Activated gamma-delta T cell treated with anti-CD3 and anti-CD28 coated beads, Interleukin-2, amount 50 U/mL, for 16 hours (primary cell): ENCODE measurements at places on chromosomes 2 and 18.
A peak's percentile ranks its signal among the peaks of the same experiment; 100 is the strongest.

- DNase-seq: no peak
Measured at GRCh38 chr2:218643751-218644310, 15.6 kb downstream of the ZNF142 start.

- DNase-seq: no peak
Measured at GRCh38 chr2:219645631-219646527, 18.4 kb downstream of the SLC4A3 start.

- no peak for DNase-seq
Measured at GRCh38 chr18:46184727-46185126, 80.5 kb downstream of the HAUS1 start.

- DNase-seq: no peak
Measured at GRCh38 chr18:60191926-60192325, 180.6 kb downstream of the MC4R start.

DNA sequence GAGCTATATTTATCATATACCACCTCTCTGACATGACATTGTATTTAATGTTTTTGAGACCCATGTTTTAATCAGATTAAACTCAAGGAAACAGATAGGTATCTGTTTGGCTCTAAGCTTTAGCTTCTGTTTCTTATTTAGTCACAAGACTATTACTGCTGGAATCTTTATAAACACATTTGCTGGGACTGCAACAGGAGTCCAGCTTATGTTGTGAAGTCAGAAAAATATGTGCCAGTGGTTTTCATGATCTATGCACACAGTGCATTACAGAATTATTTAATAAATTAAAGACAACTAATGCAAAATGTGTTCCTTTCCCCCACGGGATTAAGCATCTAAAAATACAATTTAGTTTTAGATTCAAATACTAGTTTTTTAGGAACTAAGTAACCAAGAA lies 338.9 kb downstream of the ZEB2 start:
- no peak for DNase-seq

- DNase-seq: no peak
Measured at GRCh38 chr2:16012626-16013358, 72.4 kb downstream of the MYCN start.

GRCh38 chr2:16640001-16640700 lies 25.5 kb downstream of the CYRIA start:
- no peak for DNase-seq

DNA sequence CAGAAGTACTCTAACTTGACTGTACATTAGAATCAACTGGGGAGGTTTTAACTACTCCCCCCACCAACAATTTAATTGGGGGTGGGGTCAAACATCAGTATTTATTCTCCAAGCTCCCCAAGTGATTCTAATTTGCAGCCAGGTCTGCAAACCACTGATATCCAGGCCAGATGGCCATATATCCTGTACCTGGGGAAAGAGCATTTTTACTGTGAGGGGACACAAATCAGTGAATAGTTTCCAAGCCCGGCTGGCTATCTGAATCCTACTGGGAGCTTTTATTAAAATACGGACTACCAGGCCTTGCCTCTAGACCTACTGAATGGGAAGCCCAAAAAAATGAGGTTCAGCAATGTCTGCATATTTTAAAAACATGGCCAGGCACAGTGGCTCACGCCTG lies 88.5 kb downstream of the TCF4 start:
- no peak for DNase-seq

DNA sequence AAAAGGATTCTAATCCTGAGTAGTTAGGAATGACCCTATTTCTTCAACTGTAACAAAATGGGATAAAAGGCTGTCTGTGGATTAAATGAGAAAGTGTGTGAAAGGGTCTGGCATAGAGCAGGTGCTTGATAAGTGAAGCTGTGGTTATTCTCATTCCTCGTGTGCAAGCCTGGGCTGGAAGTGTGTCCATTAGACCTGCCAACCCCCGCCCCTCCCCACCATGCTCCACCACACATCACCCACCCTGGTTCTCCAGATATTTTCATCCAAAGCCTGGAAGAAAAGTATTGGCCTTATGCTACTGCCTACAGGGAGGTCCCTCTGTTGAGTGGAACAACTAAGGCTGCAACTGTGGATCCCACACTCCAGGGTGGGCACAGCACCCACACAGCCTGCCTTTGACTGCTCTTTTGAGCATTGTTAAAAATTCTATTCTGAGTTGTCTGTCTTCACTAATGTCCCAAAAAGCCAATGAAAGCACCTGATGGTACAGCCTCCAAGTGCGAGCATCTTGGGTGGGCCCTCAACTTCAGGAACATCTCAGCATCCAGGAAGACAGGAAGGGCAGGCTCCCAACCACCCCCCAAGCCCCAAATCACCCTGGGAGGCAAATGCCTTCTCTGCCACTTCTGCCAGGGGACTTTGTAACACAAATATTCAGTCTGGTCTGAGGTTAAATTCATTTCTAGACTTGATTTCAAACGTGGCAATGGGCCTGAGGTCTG lies 102.8 kb upstream of the PPP1CB start:
- DNase-seq: no peak

GRCh38 chr2:42249887-42250286 lies 80.7 kb downstream of the EML4 start:
- no peak for DNase-seq

DNA sequence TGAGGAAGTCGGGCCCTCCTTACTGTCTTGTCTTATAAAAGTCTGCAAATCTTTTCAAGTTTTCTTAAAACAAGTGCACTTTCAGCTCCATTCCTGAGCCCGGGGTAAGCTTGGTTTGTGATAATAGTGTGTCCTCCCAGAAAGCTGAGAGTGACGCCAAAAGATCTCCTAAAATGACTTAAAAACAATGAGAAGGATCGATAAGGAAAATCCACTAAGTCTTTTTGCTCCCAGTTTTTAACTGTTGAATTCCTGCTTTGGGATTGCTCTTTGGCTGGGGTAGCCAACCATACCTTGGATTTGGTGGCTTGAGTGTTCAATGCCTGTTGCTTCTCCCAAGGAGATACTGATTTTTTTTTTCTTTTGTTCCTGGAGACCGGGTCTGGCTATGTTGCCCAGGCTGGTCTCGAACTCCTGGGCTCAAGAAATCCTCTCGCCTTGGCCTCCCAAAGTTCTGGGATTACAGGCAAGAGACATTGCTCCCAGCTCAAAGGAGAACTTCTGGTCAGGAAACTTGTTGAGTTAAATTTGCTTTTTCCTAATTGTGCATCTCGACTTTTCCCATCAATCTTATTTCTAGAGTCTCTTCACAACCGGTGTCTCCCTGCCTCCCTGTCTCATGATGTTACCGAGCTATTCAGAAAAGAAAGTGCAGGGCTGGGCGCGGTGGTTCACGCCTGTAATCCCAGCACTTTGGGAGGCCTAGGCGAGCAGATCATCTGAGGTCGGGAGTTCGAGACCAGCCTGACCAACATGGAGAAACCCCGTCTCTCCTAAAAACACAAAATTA lies 3.0 kb downstream of the TGIF1 start:
- no peak for DNase-seq

GRCh38 chr2:224832207-224832606 lies 116.0 kb upstream of the CCDC195 start:
- DNase-seq: no peak

- DNase-seq: no peak
Measured at GRCh38 chr2:96618596-96619283, 19.4 kb downstream of the KANSL3 start.

- DNase-seq: no peak
Measured at GRCh38 chr2:157792335-157793052, 83.6 kb downstream of the ACVR1 start.

DNA sequence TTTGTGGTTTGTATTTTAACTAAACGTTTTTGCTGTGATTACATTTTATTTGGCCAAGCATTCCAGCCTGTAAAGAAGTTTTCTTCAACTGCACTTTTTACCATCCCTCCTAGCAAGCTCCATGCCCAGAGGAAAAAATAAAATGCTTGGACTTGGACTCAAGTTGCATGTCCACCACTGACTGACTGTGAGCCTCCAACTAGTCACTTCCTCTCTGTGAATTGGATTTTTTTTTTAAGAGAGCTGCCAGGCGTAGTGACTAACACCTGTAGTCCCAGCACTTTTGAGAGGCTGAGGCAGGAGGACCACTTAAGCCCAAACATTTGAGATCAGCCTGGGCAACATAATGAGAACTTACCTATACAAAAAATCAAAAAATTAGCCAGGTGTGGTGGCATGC lies 1185.2 kb upstream of the PIK3C3 start:
- no peak for DNase-seq

- no peak for DNase-seq
Measured at GRCh38 chr2:150476809-150477302, 10.6 kb downstream of the RND3 start.

GRCh38 chr2:198890490-198890889 lies 567.2 kb downstream of the SATB2 start:
- DNase-seq: no peak

DNA sequence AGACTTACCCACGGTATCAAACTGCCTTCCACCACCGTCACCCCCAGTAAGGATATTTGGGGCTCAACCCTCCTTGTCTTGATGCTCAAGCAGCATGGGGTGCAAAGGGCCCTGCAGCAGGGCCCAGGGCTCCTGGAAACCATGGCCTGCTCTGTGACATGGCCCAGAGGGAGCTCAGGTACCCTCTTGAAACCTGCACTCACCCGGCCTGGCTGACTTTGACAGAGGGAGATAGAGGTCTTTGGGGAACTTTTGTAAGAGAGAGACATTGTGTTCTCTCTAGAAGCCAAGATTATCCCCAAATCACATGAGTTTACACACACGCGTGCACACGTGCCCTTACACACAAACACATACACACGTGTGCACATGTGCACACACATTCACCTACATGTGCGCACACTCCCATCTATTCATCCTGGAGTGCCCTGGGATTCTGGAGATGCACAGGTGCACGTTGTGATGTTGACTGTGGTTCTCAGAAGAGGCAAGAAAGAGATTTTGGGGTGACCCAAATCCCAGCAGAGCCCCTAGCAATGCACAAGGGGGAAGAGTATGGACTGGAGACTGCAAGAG lies 19.6 kb upstream of the KCNK3 start:
- no peak for DNase-seq

- DNase-seq: no peak
Measured at GRCh38 chr2:195532628-195533271, 124.3 kb upstream of the SLC39A10 start.

- no peak for DNase-seq
Measured at GRCh38 chr2:129734343-129735034, 245.0 kb upstream of the RAB6C start.

DNA sequence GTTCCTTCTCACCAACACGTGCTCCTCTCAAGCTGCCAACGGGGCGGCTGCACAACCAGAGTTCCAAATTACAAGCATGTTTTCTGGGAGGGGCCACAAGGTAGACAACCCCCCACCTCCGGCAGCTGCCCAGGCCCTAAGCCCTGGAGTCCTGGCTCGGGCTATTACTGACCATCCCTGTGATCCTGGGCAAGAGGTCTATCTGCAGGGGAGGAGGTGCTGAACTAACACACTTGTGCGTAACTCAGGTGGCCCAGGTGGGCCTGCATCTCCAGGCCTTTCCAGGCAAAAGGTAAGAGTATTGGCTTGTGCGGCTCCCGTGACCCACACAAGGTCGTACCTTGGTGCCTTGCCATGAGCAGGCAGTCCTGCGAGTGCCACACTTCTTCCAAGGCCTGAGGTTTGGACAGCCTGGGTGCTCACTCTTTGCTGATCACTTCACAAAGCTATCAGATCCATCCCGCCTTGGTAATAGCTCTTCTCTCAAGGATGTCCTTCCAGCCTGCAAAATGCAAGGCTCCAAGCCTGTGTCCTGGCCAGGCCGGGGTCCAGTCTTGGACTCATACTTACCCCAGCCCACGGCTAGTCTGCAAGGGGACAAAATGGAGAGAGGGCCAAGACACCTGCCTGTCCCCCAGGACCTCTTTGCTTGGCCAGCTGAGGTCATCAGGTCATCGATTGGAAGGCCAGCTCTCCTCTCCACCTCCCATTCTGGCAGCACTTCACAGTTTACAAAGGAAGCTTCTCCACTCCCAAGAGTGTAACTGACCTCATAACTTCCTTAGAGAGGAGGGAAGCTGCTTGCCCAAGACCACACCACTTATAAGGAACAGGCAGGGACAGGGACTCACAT lies 33.9 kb downstream of the ADRA2B start:
- no peak for DNase-seq

GRCh38 chr2:85794038-85794441 lies 40.2 kb downstream of the ATOH8 start:
- DNase-seq: no peak

GRCh38 chr2:196099916-196100315 lies 31.3 kb upstream of the DNAH7 start:
- no peak for DNase-seq

GRCh38 chr18:74961596-74961995 lies 247.3 kb downstream of the PTGR3 start:
- DNase-seq: no peak

DNA sequence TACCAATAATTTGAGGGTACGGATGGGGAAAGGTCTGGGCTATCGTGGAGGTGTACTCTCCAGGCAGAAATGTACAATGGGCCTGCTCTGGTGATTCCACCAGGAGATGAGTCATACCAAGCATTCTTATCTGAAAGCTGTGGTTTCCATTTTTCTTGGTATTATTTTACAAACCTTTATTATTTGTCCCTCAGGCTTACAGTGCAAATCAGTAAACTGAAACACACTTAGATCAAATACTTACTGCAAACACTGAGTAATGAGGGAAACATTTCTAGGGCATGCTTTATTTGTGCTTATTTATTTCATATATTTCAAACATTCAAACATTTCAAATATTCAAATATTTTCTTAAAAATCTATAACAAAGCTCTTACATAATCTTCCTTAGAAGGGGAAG lies 319.8 kb downstream of the RND3 start:
- DNase-seq: no peak

GRCh38 chr2:230068651-230069055 lies at the start of gene SLC16A14:
Gene SLC16A14, minus strand, starts transcription at chr2:230068924. Its CDS starts 9,572 bp downstream, at chr2:230059352.
- DNase-seq: peak; percentile 7

GRCh38 chr2:196336207-196336606 lies 164.8 kb upstream of the STK17B start:
- DNase-seq: no peak

GRCh38 chr2:11936761-11937160 lies 190.3 kb downstream of the LPIN1 start:
- no peak for DNase-seq

- peak; percentile 37 for DNase-seq
Measured at GRCh38 chr2:55232863-55233657, 572 bp downstream of the RPS27A start.

DNA sequence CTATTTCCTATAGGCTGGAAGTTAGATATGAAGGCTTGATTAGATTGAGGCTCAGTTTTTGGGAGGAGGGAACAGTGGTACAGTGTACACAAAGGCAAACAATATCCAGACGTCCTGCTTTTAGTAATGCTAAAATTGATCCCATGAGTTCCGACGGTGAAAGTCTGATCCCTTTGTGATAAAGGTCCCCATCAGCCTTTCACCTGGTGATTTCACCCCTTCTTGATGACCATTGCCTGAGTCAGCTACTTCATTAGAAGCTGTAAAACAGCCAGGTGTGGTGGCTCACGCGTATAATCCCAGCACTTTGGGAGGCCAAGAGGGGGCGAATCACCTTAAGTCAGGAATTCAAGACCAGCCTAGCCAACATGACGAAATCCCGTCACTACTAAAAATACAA lies 29.7 kb downstream of the TWSG1 start:
- DNase-seq: no peak

GRCh38 chr2:16126517-16127275 lies 186.3 kb downstream of the MYCN start:
- no peak for DNase-seq
